ENCODE measurements at places on chromosomes 6 and 20.

- DNase-seq = no peak
Measured at GRCh38 chr20:8755340-8756118, 313.4 kb upstream of the PLCB4 start.

- no peak for DNase-seq
Measured at GRCh38 chr6:2524090-2524489, 226.6 kb downstream of the MYLK4 start.

DNA sequence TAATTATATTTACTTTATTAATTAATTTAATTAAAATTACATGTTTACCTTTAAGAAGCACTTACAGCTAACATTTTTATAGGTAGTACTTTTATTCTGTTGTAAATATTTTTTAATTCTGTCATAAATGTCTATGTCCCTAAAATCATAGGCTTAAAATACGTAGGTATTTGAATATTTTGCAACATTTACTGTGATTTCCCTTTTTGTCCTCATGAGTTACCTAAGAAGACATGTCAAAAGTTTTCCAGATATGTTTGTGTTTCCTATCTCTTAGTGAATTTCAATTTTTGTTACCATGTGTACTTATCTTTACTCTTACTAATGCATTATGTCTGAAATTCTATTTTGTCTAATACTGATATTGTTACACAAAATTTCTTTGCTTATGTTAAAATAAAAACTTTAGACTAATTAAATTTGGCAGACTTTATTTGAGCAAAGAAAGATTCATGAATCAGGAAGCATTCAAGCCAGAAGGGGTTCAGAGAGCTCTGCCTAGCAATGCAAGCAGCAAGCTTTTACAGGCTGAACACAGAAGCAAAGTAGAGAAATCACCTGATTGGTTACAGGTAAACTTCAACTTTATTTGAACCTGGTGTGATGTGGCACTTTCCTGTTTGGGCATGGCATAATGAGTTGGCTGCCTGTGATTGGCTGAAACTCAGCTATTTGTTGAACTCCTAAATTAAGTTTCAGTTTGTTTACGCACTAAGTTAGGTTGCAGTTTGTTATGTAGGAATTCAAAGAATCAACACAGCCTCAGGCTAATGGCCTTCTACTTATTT lies 123.2 kb upstream of the TMEM170B start:
- no peak for DNase-seq

DNA sequence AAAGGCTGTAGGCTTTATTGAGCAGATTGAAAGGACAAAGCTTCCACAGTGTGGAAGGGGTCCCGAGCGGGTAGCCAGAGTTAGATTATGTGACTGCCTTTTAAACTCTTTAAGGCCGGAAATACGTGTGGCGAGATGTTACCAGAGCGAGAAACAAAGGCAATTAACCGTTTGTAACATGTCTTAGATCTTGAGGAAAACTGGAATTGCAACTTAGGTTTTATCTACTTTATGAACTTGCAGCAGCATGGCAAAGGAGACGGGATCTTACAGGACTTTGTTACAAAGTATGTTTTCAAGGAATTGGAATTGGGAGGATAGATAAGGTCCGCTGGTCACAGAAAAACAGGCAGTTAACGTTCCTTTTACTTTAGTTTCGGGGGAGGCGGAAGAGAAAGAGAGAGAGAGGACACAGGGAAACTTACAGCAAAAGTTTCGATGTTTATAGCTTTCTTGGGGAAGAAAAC lies 594.7 kb upstream of the ADGRB3 start:
- no peak for DNase-seq

GRCh38 chr6:4879741-4880275 lies 103.6 kb downstream of the CDYL start:
- no peak for DNase-seq

DNA sequence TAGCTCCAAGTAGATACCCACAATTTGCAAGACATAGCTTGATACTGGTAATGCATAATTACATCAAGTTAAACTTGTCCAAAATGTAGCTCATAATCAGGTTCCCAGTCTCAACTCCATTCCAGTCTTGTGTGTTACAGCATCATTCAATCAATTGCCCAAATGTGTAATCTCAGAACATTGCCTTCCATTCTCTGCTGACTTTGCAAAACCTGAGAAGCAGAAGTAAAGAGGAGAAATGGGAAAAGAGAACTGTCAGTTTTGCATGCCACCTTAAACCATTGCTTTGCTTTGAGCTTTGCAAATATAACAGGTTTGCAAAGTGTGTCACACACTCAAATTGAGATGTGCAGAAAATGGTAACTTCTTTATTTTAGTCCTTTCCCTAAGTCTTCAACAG lies 40.3 kb upstream of the CNKSR3 start:
- DNase-seq = no peak

DNA sequence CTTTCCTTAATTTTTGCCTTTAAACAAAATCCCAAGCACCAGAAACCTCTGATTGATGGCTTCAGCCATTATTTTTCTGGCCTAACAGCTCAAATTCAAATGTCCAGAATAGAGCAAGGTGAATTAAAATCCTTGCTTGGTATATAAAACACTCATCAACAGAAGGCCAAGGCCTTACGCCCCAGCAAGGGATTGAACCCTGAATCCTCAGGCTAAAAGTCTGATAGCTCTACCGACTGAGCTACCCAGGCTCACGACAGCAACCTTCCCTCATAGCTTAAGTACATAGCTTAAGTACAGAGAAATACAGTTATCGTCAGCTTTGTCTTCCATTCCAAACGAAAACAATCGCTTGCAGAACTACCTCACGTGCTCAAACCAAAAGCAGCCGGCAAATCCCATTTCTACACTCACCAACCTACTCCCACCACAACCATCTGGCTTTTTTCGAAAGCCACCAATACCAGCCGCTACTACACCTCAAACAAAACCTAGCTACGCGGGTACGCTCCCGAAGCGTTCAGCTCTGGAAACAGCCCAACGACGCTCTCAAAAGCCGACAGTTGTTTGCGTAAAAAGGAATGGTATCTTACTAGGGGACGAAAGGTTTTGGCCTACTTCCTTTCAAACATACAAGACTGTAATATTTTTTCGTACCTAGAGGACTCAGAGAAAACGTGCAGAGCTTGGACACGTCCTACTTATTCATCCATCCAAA lies 167.5 kb downstream of the GPX5 start:
- no peak for DNase-seq

DNA sequence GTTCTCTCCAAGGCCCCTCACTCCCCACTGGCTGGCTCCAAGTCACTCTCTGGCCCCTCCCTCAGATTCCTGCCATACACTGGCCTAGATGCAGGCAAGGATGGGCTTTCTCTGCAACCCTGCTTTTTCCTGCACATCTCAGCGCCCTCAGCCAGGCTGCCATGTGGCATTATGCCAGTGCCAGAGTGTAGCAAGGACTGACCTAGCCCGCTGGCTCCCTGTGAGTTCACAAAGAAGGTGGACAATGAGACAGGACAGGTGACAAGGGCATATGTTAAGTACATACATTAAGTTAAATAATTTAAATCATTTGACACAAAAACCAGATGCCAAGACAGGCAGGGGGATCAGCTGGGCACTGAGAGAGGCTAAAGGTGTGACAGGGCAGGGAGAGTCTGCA lies 394.6 kb downstream of the ZFAND3 start:
- DNase-seq = no peak

- no peak for DNase-seq
Measured at GRCh38 chr6:104486035-104486434, 373.7 kb downstream of the HACE1 start.

DNA sequence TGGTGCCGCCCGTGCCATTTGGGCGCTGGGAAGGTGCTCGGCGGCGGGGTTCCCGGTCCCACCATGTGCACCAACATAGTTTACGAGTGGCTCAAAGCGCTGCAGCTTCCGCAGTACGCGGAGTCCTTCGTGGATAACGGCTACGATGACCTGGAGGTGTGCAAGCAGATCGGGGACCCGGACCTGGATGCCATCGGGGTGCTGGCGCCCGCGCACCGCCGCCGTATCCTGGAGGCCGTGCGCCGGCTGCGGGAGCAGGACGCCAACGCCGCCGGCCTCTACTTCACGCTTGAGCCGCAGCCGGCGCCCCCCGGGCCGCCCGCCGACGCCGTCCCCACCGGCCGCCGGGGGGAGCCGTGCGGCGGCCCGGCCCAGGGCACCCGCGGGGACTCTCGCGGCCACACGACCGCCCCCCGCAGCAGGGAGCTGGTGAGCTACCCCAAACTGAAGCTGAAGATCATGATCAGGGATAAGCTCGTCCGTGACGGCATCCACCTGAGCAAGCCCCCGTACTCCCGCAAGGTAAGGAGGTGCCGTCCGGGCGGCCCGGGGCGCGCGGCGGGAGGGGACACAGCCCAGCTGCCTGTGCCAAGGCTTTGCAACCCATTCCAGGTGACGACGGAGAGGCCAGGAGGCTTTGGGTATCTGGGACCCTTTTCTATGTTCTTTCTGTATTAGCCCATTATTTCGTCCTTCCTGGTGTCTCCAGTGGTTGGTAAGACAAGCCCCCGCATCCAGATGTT lies 547 bp downstream of the SAMD5 start:
- no peak for DNase-seq

DNA sequence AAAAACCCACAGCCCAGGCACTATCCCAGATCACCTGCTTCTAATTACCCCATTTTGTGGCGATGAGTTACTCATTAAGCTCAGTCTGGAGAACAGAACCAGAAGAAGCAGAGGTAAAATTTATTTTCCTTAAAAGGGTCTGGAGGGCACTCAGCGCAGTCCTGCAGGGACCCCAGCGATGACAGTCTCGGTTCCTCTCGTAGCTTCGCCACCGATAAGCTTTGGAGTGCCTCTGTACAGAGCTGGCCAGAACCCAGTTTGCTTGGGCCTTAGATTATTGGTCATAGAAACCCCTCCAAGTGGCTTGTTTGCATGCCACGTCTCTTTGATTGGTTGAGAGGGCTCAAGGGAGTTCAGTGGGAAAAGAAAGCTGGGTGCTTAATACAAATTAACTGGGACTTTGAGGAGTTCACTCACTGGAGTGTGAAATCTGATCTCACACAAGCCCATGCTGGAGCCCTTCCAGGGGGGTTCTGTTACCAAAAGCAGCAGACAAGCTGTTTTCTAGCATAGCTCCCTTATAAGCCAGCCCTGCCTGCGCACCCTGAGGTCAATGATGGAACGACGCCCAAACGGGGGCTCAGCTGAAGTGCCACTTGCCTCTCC lies 158.5 kb upstream of the ARID1B start:
- no peak for DNase-seq

DNA sequence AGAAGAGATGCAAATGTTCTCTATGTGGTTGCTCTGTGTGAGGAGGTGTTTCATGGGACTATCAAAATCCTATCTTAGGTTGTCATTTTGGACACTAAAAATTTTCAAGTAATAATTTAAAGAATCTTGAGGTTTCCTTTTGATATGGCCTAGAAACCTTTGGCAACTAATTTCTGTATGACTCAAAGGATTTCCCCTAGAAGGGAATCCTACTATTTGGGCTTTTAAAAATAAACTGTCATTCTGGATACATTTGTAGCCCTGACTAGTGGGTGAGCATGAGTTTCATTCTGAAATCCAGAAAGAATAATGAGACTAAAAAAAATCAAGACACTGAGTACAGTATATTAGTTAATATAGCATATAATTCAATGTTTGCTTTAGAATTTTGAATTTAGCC lies 25.5 kb upstream of the RAB23 start:
- no peak for DNase-seq

- no peak for DNase-seq
Measured at GRCh38 chr6:44681761-44682160, 294.3 kb downstream of the CDC5L start.

- DNase-seq = peak; percentile 8
Measured at GRCh38 chr6:168130168-168130696, 51.2 kb upstream of the FRMD1 start.

- no peak for DNase-seq
Measured at GRCh38 chr6:27129917-27130316, 117.6 kb upstream of the PRSS16 start.

GRCh38 chr6:65545920-65546319 lies 161.1 kb downstream of the EYS start:
- no peak for DNase-seq

DNA sequence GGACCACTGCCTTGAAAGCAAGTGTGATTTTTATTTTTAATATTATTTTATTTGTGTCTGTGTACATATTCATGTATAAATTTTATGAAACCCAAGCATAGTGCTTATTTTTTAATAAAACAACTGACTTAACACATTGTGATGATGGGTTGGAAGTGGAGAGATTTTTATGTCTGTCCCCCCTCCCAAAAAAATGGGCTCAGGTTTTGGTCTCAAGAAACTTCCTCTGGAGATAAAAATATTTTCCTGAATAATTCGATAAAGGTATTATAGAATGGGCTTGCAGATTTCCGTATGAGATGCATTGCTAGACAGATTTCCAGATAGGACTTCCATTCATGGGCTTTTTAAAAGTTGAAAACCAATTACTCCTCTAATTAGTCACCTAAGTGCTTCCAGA lies 2.7 kb downstream of the FOXQ1 start:
- no peak for DNase-seq

DNA sequence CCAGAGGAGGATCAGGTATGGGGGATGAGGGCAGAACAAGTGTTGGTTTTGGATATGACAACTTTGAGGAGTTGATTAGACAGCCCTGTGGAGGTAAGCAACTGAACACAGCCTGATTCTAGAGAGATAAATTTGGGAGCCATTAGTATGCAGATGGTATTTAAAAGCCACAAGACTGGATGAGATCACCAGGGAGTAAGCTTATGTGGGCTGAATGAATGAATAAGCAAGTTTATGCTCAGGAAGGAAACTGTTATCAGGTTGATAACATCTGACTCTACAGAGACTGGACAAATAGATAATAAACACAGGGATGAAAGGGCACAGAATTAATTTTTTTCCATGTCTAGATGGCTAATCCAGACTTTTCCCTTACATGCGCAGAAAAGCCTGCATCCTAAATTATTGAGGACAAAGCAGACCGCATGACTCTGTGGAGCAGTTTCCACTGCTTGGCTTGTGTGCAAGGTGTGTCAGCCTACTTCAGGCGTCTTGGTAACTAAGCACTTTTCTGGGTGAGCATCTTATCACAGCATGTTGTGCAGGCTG lies 150.6 kb downstream of the GJA10 start:
- no peak for DNase-seq

DNA sequence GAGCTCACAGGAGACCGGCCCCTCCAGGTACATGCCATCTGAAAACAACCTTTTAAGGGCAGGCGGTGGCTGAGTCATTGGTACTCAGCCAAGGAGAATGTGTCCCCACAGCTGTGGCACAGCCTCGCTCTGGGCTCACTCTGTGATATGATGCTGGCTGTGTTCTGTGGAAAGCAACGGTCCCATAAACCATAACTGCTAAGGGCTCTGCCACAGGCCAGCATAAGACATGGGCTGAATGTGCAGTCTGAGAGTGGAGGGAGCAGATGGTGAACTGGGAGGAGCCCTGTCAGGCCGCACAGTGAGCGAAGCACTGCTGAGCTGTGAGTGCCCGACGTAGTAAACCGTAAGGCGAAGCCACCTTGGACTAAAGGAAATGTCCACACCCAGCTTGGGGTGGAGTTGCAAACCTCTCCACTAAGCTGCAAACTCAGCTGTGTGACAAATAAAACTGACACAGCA lies 375.8 kb downstream of the THBS2 start:
- no peak for DNase-seq
